A549 treated with Hydrocortisone at 1 μM for 4 hours (cell line): ENCODE measurements at places on chromosomes 6 and 20. TPM values are rescaled to one million over a fixed set of nuclear protein-coding genes. Genes with fewer than 3 reads are reported as not detected.

The TRIM15 gene
- not detected in 5 replicates for total RNA-seq

The PSORS1C1 gene
- 3.2 to 6.3 TPM (median 4.4 TPM) in 5 replicates for total RNA-seq

The PCSK2 gene
- not detected in 5 replicates for total RNA-seq

The NKAPL gene
- 0.06 TPM in 1 of 5 replicates, not detected in the others for total RNA-seq

The C6orf62 gene
- total RNA-seq: 51.1 to 73.4 TPM (median 54.6 TPM) in 5 replicates

The PLCB4 gene
- total RNA-seq: 14.4 to 23.2 TPM (median 17.9 TPM) in 5 replicates

The SRSF12 gene
- 1.3 to 2.2 TPM (median 1.7 TPM) in 5 replicates for total RNA-seq

The SMLR1 gene
- total RNA-seq: not detected in 5 replicates

The RUNX2 gene
- total RNA-seq: 1.3 to 1.9 TPM (median 1.5 TPM) in 5 replicates

The MLN gene
- total RNA-seq: not detected in 5 replicates

The OXT gene
- total RNA-seq: not detected in 5 replicates

The CTCFL gene
- total RNA-seq: 0.02 TPM in 1 of 5 replicates, not detected in the others

The TBC1D20 gene
- 32.6 to 35.7 TPM (median 34.4 TPM) in 5 replicates for total RNA-seq

The SYCP2L gene
- total RNA-seq: 1.3 to 4.0 TPM (median 2.4 TPM) in 5 replicates

The HLA-DMB gene
- total RNA-seq: 1.4 to 2.2 TPM (median 1.7 TPM) in 5 replicates

The FNDC1 gene
- 0.06 to 0.08 TPM (median 0.08 TPM) in 5 replicates for total RNA-seq

The NANP gene
- total RNA-seq: 6.0 to 9.7 TPM (median 7.6 TPM) in 5 replicates

The CGA gene
- total RNA-seq: 0.24 to 0.59 TPM (median 0.39 TPM) in 5 replicates

The MUC22 gene
- total RNA-seq: 0.01 to 0.03 TPM (median 0.02 TPM) in 4 of 5 replicates, not detected in the other

The SULF2 gene
- 21.6 to 24.8 TPM (median 22.7 TPM) in 5 replicates for total RNA-seq

The TRIM10 gene
- total RNA-seq: not detected in 5 replicates

The SIRPB1 gene
- total RNA-seq: 0.32 to 0.71 TPM (median 0.55 TPM) in 5 replicates
